ENCODE measurements at places on chromosomes 1 and 21.

- no peak for DNase-seq
These were observed 45.9 kb upstream of the TNFSF4 start for GRCh38 chr1:173253046-173253445.

DNA sequence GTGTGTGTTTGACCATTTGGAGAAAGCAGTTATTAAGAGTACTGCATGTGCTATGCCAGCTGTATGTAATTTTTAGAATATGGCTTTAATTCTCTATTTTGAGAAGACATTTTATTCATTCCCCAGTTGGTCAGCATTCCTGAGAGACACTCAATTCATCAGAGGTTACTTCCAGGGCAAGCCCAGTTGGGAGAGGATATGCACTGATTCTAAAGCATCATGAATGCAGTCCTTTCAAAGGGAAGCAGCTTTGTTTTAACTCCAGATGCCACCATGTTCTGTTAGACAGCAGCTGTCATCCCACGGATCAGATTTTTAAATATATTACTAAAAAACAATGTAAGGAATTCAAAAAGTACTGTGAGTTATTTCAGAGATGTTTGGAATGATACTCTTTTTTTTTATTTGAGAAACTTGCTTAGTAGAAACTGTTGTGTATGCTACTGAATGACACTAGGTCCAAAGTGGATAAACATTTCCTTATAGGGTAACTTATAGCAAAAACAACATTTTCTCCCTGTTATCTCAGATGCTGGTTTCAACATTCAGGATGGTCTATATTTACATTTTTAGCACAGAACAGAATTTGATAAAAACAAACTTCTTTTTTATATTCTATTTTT lies 149.5 kb upstream of the B3GALT2 start:
- DNase-seq: no peak

DNA sequence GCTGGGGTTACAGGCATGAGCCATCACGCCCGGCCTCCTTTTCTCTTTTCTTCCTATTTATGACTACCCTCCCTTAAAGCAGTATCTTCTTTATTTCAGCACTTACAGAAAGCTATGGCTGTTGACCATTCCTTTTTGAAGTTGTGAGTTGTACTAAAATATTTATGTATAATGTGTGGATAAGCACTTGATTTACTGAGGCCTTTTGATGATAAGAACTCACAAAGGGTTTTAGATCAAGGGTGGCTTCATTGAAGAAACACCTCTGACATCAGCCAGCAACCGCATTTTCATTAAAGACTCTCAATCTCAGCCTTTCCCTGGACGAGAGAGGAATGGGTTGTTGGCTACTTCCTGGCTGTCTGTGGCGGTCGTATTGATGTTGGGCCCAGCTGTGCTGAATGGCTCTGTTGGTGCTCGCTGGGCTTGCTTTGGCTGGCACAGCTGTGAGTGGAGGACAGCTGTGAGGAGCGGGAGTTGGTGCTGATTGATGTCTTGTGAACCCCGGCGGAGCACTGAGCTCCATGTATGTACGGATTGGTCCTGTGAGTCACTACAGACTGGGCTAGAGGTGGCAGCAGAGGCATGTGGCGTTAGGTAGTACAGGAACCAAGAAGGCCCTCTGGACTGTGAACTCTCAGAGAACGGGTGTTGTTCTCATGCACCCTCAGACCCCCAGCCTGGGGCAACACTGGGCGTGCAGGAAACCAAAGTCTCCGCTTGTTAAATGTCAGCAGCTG lies 208.8 kb downstream of the KIF26B start:
- DNase-seq: no peak

DNA sequence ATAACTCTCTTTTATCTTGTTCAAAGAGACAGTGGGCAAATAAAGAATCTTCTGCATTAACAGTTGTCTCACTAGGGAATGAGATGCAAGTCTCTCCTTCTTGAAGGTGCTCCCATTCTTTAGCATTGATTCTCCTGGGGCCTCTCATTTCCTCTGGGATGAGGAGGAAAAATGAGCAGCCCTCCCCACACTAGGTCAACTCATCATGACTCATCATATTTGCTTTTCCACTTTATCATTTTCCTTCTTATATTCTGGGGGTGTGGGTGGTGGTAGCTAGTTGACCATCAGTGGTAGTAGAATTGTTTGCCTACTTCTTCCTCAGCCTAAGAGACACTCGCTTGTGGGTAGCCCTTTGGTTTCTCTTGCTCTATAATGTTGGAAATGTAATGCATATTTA lies 182.0 kb upstream of the C1orf87 start:
- no peak for DNase-seq

- DNase-seq: no peak
These were observed 10.8 kb downstream of the INAVA start for GRCh38 chr1:200905411-200906052.

DNA sequence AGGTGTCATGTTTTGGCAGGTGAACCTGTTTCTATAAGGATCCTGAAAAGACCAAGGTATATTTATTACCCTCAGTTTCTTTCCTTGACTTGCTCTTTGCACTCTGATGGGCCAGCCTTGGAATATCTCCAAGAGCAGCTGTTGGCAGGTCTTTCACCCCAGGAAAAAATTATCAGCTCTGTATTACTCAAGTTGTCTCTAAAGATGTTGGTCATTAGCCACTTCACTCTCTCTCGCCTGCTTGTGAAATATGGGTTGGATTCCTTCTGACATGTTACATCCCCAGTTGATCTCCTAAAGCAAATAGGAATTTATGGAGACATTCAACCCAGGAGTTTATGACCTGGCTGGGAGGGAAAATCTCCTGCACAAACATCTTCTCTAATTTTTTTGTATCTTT lies 85.9 kb downstream of the KCNJ15 start:
- no peak for DNase-seq

GRCh38 chr1:27538793-27539192 lies 48.8 kb upstream of the WASF2 start:
- no peak for DNase-seq

DNA sequence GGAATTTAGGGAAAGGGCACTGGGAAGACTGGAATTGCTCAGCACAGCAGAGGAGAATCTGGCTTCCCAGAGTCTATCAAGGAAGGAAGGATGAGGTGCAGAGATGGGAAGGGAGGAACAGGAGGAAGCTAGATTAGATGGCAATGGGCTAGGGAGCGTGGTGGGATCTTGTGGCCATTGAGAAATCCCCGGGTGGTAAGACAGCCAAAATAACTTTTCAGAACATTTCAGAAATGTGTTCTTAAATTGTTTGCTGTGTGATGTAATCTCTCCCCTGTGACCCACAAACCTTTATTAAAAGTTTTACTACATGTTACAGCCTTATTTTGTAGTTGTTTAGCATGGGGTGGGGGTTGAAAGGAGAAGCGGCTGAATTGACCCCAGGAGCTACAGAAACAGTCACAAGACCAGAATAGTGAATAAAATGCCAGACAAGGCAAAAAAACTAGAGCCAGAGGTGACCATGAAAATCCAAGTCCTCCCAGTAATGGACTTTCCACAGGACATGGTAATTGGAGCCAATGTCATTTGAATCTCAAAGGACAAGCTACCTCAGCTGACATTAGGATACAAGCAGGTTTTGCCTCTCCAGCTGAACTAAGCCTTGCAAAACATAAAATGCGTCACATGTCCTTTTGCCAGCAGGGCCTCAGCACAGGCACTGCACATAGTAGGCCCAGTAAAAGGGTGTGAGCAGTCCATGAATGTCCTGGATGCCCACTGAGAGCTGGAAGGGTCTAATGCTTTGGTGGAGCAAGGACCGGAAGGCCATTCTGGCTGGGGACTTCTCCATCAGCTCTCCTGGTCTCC lies 980 bp upstream of the AHCYL1 start:
- DNase-seq: no peak

GRCh38 chr21:42818328-42818749 lies 61.0 kb downstream of the WDR4 start:
- no peak for DNase-seq

DNA sequence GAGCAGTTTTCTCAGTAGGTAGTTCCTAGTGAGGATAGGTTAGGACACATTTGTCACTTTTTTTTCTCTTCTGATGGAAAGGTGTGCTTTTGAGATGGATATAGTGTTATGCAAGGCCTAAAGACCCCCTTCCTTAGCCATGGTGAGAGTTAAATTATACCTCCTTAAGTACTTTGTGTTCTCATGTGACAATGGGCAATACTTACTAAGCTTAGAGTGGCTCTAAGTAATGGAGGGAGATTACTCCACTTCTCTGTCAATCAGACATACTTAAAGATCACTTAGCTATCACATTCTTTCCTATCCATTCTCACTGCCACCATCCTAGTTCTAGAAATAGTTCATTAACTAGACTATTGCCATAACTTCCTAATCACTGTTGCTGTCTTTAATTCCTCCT lies 265.6 kb downstream of the PBX1 start:
- DNase-seq: no peak

GRCh38 chr21:32070676-32071330 lies 198.0 kb downstream of the HUNK start:
- DNase-seq: no peak

- no peak for DNase-seq
These were observed 2.4 kb downstream of the PFKFB2 start for GRCh38 chr1:207055386-207056001.

- no peak for DNase-seq
These were observed 19.7 kb downstream of the BCAR3 start for GRCh38 chr1:93661829-93662474.

DNA sequence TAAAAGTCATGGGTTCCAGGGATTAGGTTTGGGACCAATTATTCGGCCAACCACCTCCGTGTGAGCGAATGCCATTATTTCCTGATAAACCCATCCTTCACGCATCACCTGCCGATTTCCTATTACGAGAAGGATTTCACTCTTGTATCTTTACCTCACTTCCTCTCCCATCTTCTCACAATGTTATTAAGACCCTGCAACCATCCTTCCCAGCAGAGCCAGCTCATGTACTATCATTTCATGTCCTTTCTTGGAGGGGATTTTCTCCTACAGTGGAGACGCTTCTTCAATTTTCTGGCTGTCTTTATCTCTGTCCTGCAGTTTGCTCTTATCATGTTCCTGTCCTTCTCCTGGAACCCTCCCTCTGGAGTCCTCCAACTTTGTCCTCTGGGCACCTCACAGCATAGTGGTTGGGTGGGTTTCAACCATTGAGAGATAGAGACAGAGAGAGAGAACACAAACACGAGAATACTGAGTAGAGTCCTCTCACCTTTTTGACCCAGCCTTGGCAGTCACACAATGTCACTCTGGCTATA lies 192.2 kb downstream of the DYRK1A start:
- no peak for DNase-seq
